Kidney (tissue), 22 donors: ENCODE measurements at places on chromosomes 16 and 17.

GRCh38 chr17:69348429-69348828 is 21.5 kb upstream of the ABCA5 start:
- DNase-seq: no peak

DNA sequence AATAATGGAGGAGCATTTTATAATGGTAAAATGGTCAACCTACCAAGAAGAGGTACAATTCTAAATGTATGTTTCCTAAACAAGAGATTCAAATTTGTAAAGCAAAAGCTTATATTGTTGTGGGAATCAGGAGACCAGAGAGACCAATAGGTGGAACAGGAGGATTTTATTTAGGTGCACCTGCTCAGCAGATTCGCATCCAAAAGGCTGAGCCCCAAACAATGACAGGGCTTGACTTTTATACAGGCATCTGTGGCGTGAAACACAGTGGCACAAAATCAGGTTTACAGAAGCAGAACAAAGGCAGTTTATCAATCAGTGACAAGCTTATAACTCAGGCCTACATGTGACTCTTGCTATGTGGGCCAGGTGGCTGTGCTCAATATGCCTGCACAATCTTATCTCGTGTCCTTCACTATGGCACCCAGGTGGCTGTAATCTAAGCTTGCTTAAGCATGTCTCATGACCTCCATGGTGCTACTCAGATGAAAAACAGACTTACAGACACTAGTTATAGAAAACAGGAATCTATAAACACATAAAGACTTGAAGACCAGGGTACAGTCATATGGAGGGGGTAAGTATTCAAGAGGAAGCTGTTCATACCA is 780.2 kb upstream of the CA10 start:
- DNase-seq: no peak

DNA sequence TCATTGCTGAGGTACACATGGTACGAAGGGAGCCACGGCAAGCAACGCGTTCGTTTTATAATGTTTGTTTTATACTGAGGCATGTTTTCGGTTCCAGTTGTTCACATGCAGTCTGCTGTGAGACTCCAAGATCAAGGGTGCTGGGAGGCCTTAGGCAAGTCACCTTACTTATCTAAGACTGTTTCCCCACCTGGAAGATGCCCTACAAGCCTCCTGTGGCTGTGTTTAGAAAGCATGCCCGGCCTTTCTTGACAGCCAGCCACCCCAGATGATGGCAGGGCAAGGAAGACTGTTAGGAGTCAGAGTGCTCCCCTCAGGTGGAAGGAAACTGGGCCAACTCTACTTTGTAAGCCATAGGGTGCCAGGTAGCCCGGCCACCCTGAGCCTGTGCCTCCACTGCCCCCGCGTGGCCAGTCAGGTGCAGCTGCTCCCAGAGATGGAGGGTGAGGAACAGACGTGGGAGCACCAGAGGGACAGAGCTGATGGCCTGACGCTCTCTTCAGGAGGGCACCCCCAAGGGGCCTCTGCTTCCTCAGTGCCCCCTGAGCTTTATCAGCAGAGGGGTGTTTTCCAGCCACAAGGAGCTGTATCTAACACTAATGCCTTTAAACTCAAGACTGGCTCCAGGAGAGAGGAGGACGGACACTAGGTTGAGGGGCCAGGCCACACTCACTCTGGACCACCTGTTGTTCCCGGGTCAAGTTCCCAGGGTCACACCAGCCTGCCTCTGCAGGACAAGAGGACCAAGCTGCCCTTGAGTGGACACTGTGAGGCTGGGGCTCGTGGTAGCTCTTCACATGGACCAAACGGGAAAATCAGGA is 5.4 kb downstream of the NAT9 start:
- peak; percentile 78 for DNase-seq

DNA sequence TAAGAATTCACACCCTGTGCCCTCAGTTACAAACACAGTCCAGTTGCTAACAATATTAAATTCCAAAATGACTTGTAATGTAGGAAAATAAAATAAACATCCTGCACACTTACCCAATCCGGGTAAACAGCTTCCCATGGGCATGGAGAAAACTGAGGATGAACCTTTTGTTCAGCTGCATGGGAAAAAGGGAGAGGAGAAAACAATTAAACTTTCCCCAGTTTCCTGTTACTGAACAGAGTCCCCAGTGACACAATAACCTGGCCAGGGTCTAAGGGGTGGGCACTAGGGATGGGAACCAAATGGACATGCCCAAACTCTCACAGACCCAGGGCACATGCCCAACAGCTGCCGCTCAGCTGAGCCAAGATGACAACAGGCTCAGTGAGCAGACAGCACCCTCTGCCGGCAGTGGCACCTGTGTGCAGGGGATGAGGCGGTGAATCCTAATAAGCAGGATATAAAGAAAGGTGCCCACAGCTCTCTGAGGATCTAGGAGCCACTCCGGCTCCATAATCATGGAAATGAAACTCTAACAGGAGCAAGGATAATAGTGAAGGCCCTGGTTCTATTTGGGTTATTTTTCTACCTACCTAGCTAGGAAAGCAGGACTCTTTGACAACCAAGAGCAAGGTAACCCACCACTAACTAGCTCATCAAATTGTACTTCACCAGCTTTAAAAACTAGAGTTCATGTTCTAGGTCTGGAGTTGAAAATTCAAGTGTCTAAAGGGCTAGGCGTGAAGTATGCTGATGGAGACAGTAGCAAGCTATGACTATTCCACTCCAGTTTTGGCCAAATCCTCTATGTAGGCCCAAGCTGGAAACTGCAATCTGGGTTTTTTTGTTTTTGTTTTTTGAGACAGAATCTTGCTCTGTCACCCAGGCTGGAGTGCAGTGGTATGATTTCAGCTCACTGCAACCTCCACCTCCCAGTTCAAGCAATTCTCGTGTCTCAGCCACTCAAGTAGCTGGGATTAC is 58.8 kb downstream of the SMG6 start:
- DNase-seq: peak; percentile 91

DNA sequence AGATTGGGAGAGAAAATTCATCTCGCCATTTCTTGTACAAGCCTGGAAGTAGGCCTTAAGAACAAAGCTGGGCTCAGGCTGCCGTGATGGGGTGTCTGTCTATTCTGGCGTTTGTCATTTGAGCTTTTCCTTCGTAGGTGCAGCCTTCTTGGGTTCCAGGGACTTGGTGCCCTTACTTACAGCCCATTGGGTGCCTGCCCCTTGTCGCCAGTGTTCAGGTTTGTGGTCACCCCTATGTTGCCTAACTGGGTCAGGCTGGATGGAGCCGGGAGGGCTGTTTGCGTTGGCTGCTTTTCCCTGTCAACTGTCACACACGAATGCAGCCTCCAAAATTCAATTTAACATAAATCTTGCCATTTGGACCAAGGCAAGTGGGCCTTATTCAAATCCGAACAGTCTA is 23.7 kb upstream of the MED9 start:
- DNase-seq: no peak

DNA sequence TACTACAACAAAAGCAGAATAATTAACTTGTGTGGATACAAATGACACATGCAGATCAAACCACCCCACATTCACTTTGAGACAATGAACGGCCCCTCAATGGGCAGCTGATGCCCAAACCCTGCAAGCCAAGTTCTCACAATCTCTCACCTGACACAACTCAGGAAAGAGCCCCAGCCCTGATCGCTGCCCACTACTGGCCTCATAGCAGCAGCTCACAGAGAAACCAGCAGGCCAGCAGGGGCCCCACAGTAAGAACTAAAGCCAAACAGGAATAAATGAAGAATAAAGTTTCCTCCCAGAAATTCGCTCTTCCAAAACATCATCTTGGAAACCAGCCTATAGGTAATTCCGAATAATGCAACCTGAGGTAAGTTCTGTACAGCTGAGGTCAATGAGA is 7.7 kb downstream of the AKTIP start:
- no peak for DNase-seq

DNA sequence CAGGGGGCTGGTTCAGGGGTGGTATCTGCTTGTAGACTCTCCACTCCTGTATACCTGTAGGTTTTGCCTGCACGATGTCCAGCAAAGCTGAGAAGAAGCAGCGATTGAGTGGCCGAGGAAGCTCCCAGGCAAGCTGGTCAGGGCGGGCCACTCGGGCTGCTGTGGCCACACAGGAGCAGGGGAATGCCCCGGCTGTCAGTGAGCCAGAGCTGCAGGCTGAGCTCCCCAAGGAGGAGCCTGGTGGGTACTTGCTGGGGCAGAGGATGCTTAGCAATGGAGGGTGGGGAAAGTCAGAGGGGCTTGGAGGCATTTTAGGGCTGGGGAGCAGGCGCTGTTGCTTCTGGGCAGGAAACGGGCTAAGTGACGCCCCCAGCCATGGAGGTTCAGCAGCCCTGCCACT is 2.1 kb downstream of the DNAH2 start:
- no peak for DNase-seq

DNA sequence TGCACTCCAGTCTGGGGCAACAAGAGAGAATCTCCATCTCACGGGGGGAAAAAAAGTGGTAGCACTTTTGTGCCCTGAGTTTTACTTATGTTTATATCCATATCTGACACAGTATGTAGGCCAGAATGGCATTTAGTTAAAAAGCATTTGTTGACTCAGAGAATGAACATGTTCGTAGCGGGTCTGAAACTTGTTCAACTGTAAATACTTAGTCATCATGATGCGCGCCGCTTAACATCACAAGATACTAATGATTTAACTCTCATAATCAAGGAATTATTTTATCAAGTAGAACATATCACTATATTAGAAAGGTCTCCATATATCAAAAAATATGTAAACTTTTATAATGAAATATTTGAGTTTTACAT is 55.3 kb upstream of the ITGA2B start:
- no peak for DNase-seq

GRCh38 chr17:58329035-58329809 is 627 bp upstream of the TSPOAP1 start:
- DNase-seq: peak; percentile 81

DNA sequence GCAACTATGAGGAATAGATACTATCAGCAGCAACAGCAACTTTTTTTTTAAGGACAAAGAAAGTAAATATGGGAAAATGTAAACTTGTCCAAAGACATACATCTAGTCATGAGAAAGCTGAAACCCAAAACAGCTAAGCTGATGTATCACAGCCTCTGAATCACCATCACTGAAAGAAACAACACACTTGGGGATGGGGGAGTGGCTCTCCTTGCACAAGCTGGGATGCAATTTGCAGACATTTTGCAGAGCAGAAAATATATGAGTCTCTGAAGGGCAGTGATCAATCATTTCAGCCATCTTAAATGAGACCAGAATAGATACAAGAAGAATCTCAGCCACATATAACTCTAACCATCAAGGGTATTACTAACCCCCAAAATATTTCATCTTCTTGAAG is 79.1 kb downstream of the GRIN2A start:
- DNase-seq: no peak

- DNase-seq: no peak
Observed at GRCh38 chr17:41992576-41992975, 24.7 kb downstream of the DNAJC7 start.

DNA sequence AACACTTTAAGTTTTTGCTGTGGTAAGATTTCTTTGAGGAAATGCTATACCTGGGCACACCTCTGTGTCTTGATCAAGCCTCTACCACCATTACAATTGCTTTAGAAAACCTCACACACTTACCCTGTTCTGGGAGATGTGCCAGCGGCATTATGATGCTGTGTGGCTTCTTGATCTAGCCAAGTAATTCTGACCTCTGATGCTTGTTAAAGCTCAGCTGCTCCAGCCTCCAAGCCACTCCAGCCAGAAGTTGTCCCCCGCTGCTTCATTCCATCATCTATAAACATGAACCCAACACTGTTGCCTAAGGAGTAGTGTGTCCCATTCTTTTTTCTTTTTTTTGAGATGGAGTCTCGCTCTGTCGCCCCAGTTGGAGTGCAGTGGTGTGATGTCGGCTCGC is 60.1 kb downstream of the CYLD start:
- DNase-seq: no peak

DNA sequence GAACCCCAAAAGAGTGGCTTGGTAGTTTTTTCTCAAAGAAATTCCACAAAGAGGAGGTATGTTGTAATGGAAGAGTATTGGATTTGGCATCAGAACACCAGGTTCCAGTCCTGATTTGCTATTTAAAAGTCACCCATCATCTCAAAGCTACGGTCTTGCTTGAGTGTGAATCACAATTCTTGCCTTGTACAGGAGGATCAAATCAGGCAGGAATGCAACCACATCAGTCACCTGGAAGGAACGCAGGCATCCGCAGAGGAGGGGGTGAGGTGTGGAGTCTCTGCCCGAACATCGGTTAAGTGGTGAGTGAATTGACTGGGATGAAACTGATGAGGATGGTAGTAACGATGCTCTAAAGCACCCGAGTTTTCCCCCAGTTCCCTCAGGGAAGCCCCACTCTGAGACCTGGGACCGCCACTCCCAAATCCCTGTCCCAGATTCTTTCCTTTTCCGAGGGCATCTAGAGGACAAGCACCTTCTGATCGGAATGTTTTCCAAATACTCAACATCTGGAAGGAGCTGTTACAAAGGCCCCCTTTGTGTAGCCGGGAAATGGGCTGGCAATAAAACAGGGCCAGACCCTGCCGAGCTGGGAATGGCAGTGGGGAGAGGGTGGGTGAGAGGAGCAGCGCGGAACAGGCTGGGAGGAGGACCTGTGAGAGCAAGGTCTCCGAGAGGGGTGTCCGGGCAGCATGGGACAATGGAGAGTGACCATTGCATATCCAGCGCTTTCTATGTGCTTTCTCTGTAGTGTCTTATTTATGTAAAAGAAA is 469.6 kb downstream of the SLC39A11 start:
- no peak for DNase-seq

- no peak for DNase-seq
Observed at GRCh38 chr16:63385714-63386432, 1349.6 kb upstream of the CDH8 start.

DNA sequence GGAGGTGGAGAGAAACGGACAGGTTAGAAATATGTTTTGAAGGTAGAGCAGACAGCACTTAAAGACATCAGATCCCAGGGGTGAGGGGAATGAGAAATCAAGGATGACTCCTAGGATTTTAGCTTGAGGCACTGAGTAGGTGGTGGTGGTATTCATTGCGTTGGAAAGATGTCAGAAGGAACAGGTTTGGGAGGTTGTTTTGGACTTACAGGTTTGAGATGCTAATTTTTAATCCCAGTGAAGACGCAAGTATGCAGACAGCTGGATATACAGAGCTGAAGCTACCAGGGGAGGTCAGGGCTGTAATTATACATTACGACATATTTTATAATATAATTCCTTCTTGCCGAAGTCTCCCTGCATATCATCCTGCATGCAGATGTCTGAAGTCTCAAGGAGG is 433.3 kb downstream of the XYLT1 start:
- DNase-seq: no peak

DNA sequence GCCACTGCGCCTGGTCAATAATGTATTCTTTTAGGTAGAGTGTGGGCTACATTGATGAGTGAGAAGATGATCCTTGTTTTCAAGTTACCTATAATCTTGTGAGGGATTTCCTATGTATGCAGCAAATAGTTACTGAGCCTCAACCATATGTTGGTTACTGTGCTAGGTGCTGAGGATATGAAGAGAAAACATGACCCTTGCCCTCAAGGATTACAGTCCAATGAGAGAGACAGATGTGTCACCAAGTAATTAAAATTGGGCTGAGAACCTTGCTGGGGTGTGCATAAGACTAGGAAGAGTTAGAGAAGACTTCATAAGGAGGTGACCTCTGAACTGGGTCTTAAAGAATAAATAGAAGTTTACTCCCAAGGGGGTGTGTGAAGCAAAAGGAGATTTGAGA is 7.4 kb downstream of the POLR2A start:
- DNase-seq: no peak
